ENCODE measurements at places on chromosomes 7 and 10. TPM values are rescaled to one million over a fixed set of nuclear protein-coding genes. Genes with fewer than 3 reads are reported as not detected.
A peak's percentile ranks its signal among the peaks of the same experiment; 100 is the strongest.

DNA sequence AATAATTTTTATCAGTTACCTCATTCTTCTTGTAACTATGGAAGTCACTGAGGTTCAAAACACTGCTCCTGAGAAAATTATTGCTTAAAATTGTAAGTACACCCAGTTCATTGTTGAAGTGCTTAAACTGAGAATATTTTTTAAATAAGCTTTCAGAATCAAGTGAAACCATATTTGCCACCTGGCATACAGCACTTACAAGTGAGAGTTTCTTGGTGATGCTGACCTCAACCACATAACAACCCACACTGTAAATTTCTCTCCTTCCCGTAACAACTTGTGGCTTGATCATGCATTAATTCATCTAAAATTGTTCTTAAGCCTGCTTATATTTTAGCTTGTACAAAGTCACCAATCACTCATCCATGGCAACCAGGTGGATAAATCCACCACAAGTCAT, 34.0 kb downstream of the IMMP2L start:
- no peak for DNase-seq

DNA sequence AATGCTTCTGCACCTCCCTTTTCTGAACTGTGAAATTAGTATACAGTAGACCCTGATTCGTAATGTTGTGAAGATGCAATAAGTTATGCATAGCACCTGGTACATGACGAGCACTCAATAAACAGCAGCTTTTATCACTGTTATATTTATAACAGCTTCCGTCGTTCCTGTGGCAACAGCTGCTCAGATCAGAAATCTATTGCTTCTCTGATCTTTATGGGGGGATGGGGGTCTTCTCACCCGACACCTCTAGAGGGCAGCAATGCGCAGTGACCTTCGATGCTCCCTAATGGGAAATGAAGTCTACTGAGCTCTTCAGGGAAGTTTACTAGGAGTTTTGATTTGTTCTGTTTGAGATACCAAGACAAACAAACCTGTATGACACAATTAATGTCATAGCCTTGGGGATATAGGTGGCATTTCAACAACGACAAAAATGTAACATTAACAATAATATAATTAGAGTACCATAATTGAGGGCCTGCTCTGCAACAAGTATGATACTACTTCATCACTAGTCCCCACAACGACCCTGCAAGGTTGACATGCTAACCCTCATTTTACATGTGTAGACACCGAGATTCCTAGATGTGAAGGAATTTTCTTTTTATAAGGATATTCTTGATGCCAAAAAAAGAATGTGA, 289.6 kb downstream of the SFMBT2 start:
- DNase-seq = peak; percentile 55

- DNase-seq = no peak
These were observed 182.5 kb downstream of the KMT2E start for GRCh38 chr7:105196473-105196872.

The TMEM236 gene
- total RNA-seq = not detected

The SCART1 gene
- total RNA-seq = 1.3 TPM

The MAT1A gene
- 0.13 TPM for total RNA-seq

The MCM10 gene
- total RNA-seq = 49.7 TPM

All from HT1080 (cell line).